T-cell (primary cell): ENCODE measurements at places on chromosomes 3 and 15.

- no peak for DNase-seq
Observed at GRCh38 chr3:72938471-72939265, 50.8 kb downstream of the GXYLT2 start.

DNA sequence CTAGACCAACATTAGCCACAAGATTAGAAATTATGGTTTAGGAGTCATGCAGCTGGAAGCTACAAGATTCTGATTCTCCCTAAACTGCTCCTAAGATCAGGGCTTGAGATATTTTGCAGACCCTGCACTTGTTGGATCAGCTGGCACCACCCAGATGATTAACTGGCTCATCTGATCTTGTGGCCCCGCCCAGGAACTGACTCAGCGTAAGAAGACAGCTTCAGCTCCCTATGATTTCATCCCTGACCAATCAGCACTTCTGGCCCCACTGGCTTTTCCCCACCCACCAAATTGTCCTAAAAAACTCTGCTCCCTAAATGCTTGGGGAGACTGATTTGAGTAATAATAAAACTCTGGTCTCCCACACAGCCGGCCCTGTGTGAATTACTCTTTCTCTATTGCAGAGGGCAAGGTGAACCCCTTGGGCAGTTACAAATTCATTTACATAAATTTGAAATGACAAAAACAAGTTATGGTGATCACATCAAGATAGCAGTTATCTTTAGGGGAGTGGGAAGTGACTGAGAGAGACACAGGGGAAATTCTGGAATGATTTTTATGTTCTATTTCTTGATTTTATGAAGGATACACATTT lies 76.5 kb downstream of the CD200R1L start:
- DNase-seq = no peak

DNA sequence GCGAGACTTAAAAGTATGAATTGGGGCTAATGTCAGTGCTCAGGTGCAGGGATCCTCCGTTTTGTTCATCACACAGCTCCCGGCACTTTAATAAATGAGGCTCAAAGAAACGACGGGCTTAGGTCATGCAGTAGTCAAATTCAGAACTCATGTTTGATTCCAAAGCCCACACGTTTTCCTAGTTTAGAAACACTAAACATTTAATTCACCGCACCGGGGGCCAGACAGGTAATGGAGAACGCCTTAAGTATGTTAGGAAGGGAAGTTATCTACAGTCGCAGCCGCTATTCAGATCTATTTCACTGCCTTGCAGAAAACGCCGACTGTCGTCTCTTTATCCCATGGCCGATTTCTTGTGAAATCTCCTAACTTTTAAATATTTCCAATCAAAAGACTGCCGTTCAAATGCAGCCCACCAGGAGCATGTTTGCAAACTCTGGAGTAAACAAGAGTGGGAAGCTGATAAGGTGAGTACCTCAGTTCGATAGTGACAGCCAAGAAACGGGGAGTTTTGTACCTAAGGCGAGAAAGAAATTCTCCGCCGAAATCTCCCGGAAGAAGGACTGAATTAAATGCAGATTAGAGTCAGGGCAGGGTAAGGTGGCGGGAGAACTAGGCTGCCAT lies 569 bp downstream of the HIGD2B start:
- DNase-seq = peak; percentile 1

DNA sequence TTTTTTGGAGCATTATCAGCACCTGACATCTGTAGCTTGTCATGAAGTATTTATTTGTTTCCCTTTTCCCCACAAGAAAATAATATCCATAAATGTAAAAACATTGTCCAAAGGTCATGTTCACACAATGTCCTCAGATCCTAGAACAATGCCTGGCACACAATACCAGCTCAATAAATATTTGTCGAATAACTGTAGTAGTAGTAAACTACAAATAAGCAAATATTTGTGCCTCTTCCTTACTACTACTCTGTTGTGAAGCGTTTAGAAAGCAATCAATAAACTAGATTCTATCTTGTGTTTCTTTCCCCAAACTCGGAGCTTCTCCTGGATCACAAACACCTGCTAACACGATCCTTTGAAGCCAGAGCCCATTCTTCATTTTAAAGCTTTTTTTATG lies 459.6 kb upstream of the NECTIN3 start:
- no peak for DNase-seq

DNA sequence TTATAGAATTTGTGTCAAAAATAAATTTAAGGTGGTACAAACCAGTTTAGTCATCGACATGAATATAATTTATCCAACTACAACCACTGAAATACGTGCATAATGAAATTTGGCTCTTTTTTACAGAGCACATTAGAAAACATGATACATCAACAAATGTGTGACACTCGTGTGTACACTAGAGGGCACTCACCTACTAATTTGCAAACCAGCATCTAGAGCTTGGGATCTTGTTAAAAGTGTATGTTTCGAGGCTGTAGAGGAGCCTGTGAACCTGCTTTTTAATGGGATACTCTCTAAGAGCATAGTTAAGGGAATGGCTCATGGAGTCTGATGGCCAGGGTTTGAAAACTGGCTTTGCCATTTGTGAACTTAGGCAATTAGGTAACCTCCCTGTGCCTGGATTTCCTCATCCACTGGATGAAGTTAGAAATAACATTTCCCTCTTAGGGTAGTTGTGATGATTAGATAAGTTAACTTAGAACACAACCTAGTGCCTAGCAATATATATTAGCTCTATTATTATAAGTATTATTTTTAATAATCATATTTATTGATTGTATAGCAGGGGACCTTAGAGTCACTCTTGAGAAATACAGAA lies 8.8 kb upstream of the CPOX start:
- DNase-seq = peak; percentile 20

GRCh38 chr3:139653582-139653981 lies 24.2 kb downstream of the NMNAT3 start:
- no peak for DNase-seq

GRCh38 chr3:133901083-133901482 lies 5.4 kb upstream of the RAB6B start:
- no peak for DNase-seq

DNA sequence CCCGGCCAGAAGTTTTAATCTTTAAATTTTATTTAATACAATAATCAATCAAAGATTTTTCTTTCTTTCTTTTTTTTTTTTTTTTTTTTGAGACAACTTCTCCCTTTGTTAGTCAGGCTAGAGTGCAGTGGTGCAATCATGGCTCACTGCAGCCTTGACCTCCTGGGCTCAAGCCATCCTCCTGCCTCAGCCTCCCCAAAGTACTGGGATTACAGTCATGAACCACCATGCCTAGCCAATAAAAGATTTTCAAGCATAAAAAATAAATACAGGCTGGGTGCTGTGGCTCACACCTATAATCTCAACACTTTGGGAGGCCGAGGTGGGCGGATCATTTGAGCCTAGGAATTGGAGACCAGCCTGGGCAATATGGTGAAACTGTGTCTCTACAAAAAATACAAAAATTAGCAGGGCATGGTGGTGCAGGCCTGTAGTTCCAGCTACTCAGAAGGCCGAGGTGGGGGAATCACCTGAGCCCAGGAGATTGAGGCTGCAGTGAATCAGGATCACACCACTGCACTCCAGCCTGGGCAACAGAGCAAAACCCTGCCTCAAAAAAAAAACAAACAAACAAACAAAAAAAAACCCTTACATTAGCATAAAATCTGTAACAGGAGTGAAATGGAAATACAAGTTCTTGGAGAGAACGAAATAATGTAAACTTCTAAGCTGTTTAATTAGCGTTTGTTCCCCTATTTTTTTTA lies 29.1 kb upstream of the SRP14 start:
- DNase-seq = no peak

DNA sequence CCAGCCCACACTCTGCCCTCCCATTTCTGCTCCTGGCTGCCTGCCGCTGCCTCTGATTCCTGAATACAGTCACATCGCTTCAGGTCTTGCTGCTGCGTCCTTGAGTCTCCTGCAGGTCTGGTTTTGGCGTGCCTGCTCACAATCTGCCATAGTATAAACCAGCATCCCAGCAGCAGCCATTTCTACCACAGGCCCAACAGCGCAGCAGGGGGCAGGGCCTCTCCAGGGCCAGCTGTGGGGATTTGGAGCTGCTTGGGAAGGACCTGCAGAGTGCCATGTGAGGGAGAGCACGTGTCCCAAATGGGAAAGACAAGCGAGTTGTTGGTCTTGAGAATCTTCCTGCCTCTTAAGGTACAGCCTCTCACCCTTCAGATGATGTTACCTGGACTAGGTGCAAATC lies 398.3 kb upstream of the PPP2R3A start:
- no peak for DNase-seq

GRCh38 chr3:16249336-16249735 lies 15.4 kb downstream of the DPH3 start:
- no peak for DNase-seq

DNA sequence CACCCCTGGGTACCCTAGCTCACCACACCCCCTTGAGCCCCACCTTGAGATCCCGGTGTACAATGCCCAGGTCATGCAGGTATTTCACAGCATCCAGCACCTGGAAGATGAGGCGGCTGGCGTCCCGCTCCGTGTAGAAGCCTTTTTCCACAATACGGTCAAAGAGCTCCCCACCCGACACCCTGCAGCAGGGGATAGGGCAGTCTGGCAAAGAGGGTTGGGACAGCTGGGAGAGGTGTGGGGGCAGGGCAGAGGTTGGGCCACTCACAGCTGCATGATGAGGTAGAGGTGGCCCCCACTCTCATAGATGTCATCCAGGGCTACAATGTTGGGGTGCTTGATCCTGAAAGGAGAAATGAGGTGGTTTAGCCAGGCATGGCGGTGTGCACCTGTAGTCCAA lies 6.9 kb downstream of the CAMK1 start:
- no peak for DNase-seq

DNA sequence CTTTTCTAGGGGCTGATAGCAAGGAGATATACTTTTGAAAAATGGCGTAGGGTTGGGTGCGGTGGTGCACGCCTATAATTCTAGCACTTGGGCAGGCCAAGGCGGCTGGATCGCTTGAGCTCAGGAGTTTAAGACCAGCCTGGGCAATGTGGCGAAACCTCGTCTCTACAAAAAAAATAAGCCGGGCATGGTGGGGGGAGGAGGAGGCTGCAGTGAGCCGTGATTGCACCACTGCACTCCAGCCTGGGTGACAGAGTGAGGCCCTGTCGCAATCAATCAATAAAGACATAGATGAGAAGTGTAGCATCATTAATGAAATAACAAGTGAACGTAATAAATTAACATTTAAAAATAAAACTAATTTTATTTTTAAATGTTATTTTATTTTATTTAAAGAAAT lies 134.6 kb downstream of the SLCO3A1 start:
- DNase-seq = no peak

DNA sequence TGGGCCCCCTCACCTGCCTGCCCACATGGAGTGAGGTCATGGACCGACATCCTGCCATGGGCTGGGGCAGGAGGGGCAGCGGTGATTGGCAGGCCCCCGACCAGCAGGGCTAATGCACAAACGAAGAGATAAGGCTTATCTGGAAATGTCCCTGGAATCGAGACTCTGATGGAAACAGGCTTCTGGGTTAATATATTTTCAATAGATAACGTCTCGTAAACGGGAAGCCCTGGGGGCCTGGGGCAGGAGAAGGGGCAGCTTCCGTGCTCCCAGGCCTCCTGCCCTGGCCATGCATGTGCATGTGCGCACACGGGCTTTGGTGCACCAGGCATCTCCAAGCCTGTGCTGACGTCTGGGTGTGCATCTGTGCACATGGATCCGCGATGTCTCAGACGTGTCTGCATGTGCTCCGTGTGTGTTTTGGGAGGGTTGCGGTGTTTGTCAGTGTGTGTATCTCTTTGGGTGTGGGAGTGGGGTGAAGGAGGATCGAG lies 55.1 kb downstream of the DNAJB8 start:
- DNase-seq = no peak

- DNase-seq = no peak
Observed at GRCh38 chr3:194281766-194282165, 69.4 kb downstream of the CPN2 start.

DNA sequence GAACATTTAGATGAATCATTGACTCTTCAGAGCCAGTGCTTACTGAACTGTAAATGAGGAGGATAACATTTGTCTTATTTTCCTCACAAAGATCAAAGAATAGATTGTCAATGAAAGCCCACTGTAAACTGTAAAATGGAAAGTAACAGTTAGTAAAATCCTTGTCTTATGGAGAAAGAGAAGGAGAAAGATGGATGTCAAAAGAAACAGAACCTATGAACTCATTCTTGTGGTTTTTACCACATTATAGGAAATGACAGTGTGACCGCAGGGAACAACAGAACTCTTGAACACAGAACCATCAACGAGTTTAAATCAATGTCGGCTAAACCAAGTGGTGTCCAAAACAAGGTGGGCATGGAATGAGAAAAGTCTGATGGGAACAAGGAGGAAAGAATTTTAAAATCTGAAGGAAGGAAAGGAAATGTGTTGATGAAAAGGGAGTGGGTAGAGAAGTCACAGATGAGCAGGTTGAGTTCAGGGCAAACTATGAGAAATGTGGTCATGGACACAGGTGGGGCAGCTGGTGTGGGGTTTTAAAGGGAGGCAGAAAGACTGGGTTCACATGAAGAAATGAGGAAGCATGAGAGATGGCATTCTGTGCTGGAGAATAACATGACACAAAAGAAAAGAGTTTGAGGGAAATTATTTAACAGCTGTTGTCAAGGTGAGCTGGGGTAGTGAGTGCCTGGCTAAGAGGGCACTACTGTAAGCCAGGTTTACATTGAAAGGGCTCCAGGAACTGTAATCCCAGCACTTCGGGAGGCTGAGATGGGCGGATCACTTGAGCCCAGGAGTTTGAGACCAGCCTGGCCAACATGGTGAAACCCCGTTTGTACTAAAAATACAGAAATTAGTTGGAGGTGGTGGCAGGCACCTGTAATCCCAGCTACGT lies 42.4 kb upstream of the ETV5 start:
- no peak for DNase-seq
